ENCODE measurements at places on chromosomes 5 and 9. TPM values are rescaled to one million over a fixed set of nuclear protein-coding genes. Genes with fewer than 3 reads are reported as not detected.

DNA sequence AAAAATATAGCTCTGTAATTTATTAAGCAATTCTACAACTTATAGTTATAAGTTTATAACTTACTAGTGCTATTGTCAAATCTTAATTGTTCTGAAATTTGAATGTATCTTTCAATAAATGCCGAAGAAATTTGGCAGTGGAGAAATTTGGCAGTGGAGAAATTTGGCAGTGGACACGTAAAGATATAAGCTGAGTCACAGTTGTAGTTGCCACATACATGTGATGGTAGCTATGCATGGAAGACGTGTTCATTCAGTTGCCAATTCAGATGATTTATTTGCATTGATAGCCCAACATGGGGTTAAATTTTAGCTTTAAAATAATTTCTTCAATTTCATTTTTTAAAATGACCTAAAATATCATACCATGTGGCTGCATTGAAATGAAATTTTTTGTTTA, 127.8 kb upstream of the NR4A3 start:
- no peak for DNase-seq

QRFP gene
- polyA plus RNA-seq: not detected

GRCh38 chr5:180343831-180344695, 9.1 kb downstream of the GFPT2 start:
- peak; percentile 13 for DNase-seq

SHC3 gene
- 0.57 TPM for polyA plus RNA-seq

- no peak for DNase-seq
Measured at GRCh38 chr5:172862165-172862801, 28.2 kb downstream of the ERGIC1 start.

DNA sequence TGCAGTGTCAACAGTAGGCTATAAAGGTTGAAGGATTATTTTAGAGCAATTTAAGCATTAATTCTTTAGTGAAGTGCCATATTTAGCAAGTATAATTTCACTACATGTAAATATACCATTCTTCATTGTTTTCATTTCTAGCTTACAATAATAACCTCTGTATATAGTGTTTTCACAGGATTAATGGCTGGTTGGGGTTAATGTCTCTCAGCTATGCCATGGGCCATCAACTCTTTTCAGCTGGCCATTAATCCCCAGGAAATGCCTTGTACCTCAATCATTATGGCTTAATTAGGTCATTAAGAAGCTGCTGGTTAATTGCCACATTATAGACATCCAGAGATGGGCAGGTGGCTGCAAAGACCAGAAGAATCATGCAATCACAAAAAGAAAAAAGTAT, 715.1 kb downstream of the MAT2B start:
- DNase-seq: no peak

PCDHB5 gene
- polyA plus RNA-seq: 0.91 TPM

STKLD1 gene
- 3.5 TPM for polyA plus RNA-seq

CDC20B gene
- not detected for polyA plus RNA-seq

TENT4A gene
- 8.6 TPM for polyA plus RNA-seq

- DNase-seq: no peak
Measured at GRCh38 chr5:32572778-32573480, 12.4 kb upstream of the SUB1 start.

IFNA21 gene
- polyA plus RNA-seq: not detected

GRCh38 chr9:106700676-106701075, 162.3 kb upstream of the ZNF462 start:
- DNase-seq: no peak

DNA sequence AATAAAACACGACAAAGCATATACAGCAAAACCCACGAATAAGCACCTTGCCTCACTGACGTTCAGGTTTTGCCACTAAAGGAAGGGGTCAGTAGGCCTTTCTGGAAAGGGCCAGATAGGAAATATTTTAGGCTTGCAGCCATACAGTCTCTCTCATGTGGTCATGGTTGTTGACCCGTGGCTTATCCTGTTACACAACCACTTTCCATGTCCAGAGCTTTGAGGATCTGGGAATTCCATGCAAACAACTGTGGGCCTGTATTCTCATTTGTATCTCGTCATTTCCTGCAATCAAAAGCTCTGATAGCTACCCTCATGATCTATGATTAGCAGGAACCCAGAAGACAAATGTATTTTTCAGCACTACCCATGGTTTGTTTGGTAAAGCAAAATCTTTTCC, 108.3 kb downstream of the DRD1 start:
- peak; percentile 10 for DNase-seq

- DNase-seq: no peak
Measured at GRCh38 chr5:115948091-115948534, 14.2 kb upstream of the LVRN start.

DNA sequence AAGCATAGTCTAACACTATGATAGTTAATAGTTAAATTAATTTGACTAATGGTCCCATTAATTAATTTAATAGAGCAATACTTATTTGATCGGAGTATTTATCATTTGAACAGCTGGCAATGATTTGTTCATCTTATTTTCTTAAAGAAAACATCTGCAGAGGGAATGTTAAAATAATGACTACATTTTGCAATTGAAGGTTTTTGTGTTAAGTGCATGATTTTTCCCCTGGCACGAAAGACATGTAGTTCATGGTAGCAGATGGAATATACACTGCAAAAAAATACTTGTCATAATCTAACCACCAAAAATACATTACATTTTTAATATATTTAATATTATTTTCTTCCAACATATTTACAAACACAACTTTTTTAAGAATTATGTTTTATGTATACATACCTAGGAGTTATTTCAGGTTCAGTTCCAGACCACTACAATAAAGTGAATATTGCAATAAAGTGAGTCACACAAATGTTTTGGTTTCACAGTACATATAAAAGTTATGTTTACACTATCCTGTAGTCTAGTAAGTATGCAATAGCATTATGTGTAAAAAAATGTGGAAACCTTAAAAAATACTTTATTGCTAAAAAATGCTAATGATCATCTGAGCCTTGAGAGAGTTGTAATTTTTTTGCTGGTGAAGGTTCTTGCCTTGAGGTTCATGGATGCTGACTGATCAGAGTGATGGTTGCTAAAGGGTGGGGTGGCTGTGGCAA, 292.6 kb upstream of the DAB2 start:
- no peak for DNase-seq

OBP2B gene
- not detected for polyA plus RNA-seq

DNA sequence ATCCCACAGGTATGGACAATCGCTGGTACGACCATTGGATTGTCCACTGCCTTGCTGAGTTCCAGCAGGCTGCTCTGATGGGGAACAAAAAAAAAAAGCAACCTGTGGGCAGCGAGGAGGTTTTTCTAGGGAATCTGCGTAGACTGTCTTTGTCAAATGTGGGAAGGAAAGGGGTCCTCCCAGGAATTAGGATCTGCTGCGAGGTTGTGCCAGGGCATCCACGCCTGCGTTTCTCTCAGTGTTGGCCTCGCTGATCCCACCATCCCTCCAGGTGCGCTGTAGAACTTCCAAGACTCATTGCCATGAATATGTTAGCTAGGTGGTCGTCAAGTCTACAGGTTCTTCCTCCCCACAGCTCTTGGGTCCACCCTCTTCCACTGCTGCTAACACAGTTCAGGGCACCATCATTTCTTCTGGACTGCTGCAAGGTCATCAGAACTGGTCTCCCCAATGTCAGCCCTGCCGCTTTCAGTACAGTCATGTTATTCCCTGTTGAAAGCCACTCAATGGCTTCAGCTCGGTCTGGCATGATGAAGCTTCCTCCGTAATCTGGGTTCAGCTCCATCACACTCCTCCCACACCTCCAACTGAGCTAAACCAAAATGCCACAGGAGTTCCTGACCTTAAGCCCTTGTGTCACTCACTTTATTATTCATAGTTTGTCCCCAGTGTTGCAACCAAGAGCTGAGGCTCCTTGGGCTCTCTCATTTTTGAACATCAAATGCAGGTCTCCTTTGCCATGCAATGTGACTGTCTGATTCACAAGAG, 79.5 kb upstream of the DMRT1 start:
- no peak for DNase-seq

CATSPER3 gene
- 0.46 TPM for polyA plus RNA-seq

GRCh38 chr5:16131878-16132277, 47.7 kb downstream of the MARCHF11 start:
- DNase-seq: no peak

- DNase-seq: no peak
Measured at GRCh38 chr9:95640336-95640735, 123.6 kb upstream of the PTCH1 start.

CCDC171 gene
- polyA plus RNA-seq: 2.1 TPM

DNA sequence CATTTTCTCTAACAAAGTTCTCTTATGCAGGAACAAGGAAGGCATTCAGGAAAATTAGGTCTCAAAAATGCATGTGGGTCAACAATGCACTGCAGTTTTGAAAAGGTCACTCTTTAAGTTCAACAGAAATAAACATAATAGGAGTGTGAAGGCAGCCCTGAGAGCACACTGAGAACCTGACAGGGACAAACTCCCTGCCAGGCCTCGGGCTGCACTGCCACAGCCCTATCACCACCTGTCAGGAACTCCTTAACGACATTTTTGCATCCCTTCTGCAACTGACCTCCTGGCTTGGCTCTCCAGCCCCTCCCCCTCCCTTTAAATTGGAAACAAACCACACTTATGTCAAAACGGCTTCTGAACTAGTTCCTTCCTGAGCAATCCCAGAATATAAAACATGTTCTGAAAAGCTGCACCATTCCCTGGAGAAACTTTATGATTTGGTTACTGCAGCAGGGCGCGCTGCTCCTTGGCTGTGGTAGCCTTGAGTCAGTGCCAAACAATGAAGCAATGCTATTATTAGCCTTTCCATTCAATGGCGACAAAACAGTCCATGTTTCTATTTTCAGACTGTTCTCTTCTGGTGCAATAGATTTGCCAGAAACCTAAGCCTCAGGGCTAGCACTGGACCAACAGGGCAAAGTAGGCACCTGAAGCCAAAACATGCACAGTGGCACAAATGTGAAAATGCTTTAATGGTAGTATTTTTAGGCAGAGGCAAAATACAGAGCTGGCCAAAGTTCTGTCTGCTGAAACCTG, 160.1 kb upstream of the ZNF608 start:
- peak; percentile 67 for DNase-seq

DNA sequence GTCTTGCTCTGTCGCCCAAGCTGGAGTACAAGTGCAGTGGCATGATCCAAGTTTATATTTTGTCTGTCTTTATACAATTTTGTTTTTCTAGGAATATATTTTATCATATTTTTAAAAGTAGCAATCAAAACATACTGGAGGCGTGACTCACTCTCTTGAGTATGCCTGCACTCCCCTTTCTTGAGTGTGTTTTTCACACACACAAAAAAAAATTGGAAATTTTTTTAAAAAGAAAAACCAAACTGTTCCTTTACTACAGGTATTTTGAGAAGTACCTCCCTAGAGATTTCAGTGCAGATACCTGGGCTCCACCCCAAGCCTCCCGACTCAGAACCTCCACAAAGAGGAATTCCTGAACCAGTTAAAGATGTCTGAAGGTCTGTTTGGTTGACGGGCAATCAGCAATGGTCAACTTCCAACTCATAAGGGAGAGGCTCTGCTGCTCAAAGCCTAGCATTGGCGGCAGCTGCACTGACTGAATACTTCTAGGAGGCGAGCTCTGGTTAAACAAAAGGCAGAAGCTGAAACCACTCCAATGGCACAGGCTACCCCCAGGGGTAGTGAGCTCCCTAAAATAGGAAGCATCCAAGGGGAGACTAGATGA, 27.4 kb downstream of the PDE6A start:
- no peak for DNase-seq

Data from small intestine (tissue), 16 donors.